ENCODE measurements at places on chromosomes 11 and 22.
A peak's percentile ranks its signal among the peaks of the same experiment; 100 is the strongest.

DNA sequence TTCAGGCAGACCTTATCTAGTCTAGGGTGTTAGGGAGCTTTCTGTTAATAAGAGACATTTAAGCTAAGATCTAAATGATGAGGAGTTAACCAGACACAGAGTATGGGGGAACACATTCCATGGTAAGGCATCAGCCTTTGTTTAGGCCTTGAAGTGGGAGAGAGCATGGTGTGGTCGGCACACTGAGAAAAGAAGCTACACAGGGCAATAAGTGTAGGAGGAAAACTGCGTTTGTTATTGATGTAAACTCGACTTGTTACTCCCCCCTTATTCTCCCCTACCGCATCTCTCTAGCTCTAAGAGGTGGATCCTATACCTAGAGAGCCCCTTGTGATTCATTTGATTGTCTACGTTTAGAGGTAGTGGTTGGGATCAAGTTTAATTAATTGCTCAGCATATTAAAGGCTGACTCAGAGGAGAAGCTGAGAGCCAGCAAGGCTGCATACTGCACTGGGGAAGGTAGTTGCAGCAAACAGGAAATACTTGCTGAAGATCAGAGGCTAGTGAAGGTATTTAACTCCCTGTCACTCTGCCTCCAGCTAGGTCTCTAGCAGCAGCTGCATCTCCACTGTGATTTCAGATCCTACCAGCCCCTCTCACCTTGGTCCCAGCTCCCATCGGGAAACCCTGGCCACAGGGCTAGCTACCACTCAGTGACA lies 86.8 kb upstream of the TEAD1 start:
- DNase-seq: no peak

- DNase-seq: no peak
Measured at GRCh38 chr11:3219281-3219892, 774 bp upstream of the MRGPRG start.

GRCh38 chr11:4125141-4125540 lies 30.5 kb downstream of the RRM1 start:
- DNase-seq: no peak

DNA sequence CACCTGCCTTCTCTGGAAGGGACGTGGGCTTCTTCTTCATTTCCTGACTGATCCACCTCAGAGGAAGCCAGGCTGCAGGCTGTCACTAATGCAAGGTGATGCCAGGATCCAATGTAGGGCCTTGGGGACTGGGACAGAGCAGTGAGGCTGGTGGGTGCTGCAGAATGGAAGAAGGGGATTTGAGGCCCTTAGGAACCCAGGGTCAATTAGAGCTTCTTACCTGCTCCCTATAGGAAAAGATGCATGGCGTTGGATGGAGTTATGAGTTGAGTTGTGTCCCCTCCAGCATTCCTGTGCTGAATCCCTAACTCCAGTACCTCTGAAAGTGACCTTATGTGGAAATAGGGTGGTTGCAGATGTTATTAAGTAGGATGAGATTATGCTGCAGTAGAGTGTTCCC lies 190.4 kb downstream of the MIAT start:
- DNase-seq: no peak

- DNase-seq: no peak
Measured at GRCh38 chr11:70584498-70585235, 186.3 kb downstream of the CTTN start.

- no peak for DNase-seq
Measured at GRCh38 chr22:32682990-32683389, 118.5 kb upstream of the TIMP3 start.

DNA sequence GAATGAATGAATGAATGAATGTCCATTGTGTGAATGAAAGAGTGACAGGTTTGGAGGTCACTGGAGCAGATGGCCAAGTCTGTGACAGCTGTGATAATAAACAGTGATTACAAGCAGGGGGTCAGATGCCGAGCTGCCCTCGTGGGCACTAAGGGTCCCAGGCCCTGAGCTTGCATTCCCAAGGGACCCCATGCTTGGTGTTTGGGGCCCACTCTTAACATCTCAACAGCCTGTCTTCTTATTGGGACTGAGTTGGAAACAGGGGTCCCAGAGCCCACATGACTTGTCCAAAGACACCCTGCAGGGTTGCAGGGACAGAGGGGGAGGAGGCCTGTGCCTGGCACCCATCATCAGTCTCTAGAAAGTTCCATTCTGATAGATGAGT lies 12.0 kb upstream of the ANO1 start:
- DNase-seq: no peak

- peak; percentile 36 for DNase-seq
Measured at GRCh38 chr11:29333993-29334775, 682.6 kb downstream of the KCNA4 start.

DNA sequence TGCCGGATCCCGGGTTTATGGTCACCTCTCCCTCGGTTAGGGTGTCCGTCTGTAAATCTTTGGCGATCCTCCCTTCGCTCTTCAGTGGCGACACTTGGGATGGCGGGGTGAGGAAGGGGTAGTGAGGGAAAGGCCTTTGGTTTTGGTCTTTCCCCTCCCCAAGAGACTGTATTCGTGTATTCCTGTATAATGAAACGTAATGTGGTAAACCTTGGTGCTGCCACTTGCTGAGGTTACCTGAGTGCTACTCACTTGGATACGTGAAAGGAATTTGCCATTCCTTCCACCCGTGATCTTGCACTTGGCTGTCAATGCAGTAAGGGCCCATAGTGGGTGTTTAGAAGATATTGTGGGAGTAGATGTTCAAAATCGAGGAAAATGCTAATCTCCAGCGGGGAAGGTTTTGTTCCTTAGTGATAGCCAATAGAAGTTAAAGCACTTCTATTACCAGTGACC lies 578 bp upstream of the NUP160 start:
- no peak for DNase-seq

DNA sequence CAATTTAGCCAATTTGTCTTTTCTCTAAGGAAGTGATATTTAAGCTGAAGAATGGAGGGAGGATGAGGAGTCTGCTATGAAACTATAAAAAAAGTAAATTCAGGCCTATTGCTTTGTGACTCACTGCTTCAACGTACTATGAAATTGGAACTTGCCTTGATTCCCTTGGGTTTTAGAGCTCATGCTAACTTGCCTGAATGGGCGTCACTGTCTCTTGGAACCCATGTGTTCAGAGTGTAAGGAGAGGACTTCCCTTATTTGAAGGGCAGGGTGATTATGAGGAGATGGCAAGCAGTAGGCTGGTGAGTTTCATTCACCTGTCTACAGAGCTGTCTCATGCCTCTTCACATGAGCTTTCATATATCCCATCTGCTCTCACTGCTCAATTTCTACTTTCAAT lies 28.7 kb upstream of the WT1 start:
- DNase-seq: no peak

GRCh38 chr11:132717824-132718223 lies 814.5 kb downstream of the OPCML start:
- no peak for DNase-seq

GRCh38 chr11:78876676-78877075 lies 302.0 kb upstream of the NARS2 start:
- DNase-seq: no peak

GRCh38 chr22:26367402-26368245 lies 61.4 kb upstream of the ASPHD2 start:
- peak; percentile 69 for DNase-seq

DNA sequence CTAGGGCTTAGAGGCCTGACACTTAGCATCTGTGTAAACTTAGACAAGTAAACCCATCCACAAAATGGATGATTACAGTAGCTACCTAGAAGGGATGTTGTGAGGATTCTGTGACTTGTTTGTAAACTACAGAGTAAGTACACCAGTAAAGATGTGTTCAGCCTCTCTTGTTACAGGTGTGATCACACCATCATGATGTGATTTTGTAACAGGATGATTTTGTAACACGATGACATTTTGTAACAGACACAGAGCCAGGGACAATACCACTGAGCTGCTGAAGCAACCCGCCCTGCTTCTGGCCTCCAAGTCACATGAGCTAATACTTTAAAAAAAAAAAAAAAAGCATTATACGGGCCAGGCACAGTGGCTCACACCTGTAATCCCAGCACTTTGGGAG lies 17.0 kb downstream of the FADD start:
- DNase-seq: no peak

DNA sequence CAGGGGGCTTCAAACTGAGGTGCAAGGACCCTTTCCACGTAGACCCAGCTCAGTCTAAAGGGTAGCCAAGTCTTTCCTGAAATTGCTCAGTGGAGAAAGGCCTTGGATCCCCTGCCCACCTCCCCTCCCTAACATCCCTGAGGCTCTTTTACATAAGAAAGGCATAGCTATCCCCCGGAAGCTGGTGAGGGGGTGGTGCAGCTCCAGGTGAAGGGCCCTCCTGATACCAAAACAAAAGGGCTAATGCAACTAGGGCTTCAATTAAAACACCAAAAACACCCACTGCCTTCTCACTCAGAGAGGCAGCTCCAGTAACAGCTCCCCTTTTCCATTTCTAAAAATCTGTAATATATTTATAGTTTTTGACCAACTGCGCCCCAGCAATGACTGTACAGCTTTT lies 5.8 kb downstream of the SHANK2 start:
- no peak for DNase-seq

Data from HEK293T (cell line).